NCI-H1436 treated with DMSO at 0.1 percent for 48 hours (cell line): ENCODE measurements at places on chromosomes 11 and 22.
A peak's percentile ranks its signal among the peaks of the same experiment; 100 is the strongest.

DNA sequence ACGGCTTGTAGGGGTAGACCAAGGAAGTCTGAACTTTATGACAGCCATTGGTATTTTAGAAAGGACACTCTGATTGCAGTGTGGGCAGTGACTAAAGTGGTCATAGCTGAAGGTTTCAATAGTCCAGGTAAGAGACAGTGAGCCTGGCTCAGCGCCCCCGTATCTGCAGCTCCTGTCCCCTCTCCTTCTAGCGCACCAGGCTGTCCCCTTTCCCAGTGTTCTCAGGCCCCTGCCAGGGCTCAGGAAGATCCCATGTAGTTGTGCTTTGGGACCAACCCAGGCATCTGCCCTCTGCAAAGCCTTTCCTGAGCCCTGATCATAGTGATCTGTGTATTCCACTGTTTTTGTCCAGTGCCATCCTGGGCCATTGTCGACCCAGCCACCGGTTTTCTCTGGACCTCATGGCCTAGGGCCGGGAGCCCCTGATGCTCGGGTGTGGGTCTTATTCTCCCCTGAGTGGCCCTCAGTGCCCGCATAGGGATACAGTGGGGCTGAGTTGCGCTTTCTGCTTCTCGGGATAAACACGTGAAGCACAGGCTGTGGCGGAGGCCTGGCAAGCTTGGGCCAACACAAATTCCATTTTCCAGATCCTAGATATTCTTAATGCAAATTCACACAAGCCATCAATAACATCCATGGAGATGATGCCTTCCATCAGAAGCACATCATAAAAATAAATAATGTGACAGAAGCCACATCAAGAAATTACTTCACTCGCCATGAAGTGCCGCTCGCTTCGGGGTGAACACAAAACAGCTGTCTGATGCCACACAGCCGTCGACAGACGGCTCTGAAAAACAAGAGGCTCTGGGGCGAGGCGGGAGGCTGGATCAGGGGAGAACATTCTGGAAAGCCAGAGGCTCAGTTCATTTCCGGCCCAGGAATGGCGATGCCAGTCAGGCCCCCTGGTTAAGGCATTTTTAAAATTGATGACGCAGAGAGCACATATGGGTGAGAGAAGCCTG is 805.0 kb downstream of the TBC1D22A start:
- DNase-seq, result no peak

GRCh38 chr11:94972700-94973098 is 657 bp downstream of the CWC15 start:
- no peak for DNase-seq

DNA sequence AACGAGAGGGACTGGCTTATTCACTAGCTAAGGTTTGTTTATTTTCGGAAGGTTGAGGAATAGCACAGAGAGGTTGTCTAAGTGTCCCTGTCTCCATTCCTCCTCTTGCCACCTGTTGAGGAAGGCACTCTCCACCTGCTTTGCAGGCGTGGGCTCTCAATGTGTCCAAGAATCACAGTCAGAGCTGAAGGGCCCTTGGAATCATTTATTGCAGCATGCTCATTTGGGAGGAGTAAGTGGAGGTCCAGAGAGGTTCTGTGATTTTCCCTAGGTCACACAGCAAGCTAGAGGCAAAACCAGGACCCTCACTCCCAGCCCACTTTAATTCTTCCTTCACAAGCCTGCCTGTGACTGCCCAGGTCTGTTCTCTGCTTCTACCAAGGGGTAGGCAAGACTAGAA is 21.3 kb downstream of the ZBTB16 start:
- DNase-seq, result no peak

DNA sequence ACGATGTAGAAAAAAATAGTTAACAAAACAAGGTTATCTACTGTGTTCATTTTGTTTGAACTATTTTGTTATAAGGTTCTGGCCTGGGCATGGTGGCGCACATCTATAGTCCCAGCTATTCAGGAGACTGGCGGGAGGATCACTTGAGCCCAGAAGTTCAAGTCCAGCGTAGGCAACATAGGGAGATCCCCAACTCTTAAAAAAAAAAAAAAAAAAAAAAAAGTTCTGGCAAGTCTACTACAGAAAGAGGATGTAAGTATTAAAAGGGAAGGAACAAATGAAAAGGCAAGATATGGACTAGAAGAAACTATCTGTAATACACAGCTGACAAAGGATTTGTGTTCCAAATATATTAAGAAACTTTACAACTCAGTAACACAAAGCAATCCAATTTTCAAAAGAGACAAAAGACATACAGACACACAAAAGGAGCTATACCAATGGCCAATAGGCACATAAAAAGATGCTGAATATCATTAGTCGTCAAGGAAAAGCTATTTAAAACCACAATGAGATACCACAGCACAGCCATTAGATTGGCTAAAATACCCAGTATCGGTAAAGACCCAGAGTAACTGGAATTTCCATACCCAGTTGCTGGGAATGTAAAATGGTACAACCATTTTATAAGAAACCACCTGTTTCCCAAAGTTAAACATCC is 27.4 kb downstream of the RRAS2 start:
- no peak for DNase-seq

DNA sequence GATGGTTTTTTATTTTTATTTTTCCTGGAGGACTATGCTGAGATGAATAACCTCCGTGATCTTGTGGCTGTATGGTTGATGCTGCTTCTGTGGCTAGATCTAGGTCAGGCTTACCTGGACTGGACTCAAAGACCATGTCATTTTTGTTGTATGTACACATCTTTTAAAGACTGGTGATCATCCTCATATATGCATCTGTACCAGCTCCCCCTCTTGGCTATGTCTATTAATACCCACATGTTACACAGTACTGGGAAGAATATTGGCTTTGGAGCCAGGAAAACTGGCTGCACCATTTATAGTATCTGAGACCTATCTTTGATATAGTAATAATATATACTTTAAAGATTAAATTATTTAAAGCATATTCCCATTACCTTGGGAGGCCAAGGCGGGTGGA is 18.4 kb upstream of the PITPNB start:
- no peak for DNase-seq

- no peak for DNase-seq
These were observed 39.8 kb downstream of the IL18BP start for GRCh38 chr11:72038491-72038890.

DNA sequence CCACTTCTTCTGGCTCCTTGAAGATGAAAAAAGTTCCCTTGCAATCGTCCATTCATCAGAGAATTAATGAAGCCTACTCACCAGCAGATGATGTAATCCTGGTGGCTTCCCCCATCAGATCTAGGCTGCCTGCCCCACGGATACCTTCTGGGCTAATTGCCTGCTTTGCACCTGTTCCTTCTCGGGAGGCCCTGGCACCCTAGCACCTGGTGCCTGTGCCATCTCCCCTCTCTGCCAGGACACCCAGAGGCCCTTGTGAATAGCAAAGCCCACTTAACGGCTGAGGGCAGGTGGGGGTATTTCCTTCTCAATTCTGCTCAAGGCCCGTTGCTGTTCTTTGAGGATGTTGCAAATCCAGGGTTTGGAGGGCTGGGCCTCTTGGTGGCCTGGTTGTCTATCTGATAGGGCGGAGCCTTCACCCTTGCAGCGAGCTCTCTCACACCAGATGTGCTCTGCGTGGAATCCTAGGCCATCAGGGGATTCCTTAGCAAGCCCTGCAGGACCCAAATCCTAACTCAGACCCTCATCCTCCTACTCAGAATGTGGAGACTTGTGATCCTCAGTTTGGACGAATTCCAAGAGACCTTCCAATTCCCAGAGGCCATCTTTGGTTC is at the start of gene LMO2:
TSS of gene LMO2 (minus strand) at position 363 of the 614 bp plus-strand sequence. CDS start 22,360 bp downstream, outside the sequence.
- peak; percentile 87 for DNase-seq

GRCh38 chr11:117818041-117818873 is 6.3 kb downstream of the FXYD2 start:
- no peak for DNase-seq

- DNase-seq, result no peak
These were observed 201.2 kb downstream of the PGR start for GRCh38 chr11:100928426-100928825.

GRCh38 chr11:99537681-99538080 is 516.9 kb downstream of the CNTN5 start:
- no peak for DNase-seq

DNA sequence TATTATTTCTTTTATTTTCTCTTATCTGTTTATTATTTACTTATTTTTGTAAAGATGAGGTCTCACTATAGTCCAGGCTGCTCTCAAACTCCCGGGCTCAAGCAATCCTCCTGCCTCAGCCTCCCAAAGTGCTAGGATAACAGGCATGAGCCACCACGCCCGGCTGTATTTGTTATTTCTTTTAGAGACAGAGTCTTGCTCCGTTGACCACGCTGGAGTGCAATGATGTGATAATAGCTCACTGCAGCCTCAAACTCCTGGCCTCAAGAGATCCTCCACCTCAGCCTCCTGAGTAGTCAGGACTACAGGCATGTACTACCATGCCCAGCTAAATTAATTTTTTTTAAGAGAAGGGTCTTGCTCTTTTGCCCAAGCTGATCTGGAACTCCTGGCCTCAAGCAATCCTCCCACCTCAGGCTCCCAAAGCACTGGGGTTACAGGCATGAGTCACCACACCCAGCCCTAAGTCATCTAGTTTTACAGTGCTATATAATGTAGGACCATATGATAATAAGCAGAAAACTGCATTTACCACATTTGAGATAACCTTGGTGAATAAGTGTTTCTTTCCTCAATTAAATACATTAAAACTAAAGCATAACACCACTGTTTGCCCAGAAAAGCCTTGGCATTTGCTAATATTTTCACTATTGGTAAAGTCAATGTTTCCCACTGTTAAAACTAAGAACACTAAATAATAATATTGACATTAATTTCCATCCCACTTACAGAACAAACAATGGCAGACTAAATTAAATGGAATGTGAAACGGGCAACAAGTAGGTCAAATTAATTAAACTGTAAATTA is 127.5 kb downstream of the SIK3 start:
- no peak for DNase-seq

- no peak for DNase-seq
These were observed 9.8 kb downstream of the CHRDL2 start for GRCh38 chr11:74721479-74721835.

- DNase-seq, result no peak
These were observed 702 bp downstream of the SYN3 start for GRCh38 chr22:33057363-33057995.

DNA sequence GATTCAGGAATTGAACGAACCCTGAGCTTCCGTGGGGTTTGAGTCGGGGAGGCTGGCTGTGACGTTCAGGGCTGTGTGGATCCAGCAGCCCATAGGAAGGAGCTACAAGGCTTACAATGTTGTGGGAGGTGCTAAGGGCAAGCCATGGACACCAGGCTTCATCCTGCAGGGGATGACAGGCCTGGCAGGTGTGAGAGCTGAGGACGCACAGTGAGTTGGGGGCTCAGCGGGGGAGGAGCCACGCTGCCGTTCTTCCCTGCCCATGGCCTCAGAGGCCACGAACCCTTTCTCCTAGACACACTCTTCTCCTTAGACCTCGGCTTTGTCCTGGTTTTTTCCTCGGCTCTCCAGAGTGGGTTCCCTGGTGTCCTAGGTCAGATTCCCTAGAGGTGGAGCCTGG is 113.3 kb upstream of the SLC22A12 start:
- no peak for DNase-seq

GRCh38 chr22:35051791-35052190 is 14.2 kb upstream of the ISX start:
- no peak for DNase-seq
